ENCODE measurements at places on chromosomes 7 and 10.

GRCh38 chr7:25179771-25180591 is 48.3 kb downstream of the NPVF start:
- peak; percentile 99 for DNase-seq

DNA sequence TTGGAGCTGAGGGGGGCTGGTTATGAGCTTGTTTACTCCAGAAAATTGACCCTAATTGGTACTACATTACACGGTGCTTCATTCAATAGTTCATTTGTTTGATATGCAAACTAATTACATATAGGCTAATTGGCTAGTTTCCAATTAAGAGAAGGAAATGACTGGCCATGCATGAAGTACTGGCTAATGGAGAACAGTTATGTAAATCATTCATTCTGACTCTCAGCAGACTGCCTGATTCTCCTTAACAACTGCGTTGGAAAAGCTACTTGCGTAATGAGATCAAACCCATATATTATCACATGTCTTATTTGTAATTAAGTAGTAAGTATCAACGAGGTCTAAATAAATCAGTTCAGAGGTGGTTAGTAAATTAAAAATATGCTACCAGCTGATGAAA is 81.8 kb upstream of the CTTNBP2 start:
- DNase-seq = no peak

- no peak for DNase-seq
Observed at GRCh38 chr7:52682993-52683392, 352.4 kb upstream of the POM121L12 start.

DNA sequence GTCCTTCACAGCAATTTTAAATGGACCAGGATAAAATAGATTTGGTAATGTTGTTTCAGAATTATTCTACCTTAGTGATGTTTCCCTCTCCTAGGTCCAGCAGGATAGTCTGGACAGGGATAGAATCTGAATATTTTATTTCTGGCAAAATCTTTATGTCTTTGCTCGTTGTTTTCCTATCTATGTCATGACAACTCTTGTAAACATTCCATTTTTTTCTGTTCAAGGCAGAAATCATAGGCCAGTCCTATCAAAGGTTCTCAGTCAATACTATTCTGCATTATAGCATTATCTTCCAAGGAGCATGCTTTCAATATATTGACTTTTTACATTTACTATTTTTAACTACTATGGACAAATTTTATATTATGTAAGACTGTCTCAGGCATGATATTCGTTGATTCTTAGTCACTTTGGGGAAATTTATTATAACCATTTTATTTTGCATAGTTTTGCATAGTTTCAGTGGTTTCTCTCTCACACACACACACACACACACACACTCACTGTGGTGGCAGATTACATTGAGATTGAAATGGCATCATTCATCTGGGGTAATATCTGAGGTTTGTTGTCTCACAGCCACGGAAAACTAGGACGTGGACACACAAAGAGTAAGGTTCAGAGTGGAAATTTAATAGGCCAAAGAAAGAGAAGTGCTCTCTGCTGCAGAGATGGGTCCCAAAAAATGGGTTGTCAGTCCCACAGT is 17.2 kb downstream of the TAS2R60 start:
- no peak for DNase-seq

DNA sequence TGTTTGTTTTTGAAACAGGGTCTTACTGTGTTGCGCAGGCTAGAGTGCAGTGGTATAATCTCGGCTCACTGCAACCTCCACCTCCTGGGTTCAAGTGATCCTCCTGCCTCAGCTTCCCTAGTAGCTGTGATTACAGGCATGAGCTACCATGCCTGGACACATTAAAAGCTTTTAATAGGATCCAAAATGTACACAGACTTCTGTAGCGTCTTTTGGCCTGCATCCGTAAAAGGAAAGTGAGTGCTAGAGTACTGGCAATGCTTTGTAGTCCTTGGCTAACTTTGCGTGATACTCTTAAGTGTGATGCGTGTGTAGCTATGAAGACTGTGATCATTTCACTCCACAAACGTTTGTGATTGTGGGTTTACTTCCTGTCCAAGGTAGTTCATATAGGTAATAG is 13.3 kb downstream of the ZRANB1 start:
- no peak for DNase-seq

DNA sequence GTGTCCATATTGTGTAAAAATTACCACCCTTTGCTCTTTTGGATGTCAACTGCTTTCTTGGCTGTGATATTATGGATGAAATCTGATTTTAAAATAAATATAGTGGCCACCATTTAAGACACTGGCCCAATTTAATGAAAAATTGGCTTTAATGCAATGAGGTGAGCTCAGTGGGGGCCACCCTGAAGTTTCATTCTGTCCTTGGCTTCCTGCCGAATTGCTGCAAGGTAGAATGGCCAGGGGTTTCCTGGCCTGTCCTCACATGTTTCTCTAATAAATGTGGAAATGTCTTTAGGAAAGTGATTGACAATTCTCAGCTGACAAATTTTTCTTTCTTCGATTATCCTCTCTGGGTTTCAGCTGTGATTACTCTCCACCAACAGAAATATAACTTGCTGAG is 36.0 kb downstream of the DYNC1I1 start:
- DNase-seq = no peak

DNA sequence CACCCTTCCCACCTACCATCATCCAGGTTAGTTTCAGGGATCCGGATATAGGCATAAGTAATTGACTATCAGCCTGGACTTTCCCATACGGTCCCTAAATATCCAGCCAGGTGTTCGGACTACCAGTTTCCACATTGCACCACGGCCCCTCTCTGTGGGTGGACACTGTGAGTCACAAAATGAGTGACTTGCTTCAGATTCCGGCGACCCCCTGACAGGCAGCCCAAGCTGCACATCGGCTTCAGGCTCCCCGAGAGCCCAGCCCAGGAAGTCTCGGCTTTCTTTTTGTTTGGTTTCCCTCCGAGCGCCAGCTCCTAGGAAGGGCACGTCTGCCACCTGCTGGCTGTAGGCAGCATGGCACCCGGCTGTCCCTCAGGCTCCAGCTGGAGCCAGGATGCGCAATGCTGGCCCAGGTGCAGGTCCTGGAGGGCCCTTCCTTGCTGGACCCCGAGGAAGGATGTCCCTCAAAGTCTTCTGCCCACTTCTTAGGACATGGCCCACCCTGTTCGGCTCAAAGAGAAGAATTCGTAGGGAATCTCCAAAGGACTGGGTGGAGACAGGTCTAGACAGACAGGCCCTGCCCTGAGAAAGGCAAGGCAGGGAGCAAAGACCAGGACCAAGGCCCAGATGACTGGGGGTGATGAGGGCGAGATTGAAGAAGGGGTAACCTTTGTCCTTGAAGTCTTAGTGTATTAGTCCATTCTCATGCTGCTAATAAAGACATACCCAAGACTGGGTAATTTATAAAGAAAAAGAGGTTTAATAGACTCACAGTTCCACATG is 10.6 kb downstream of the HABP2 start:
- DNase-seq = peak; percentile 85
